Islet precursor cell (in vitro differentiated cells): ENCODE measurements at places on chromosomes 2 and 18.

DNA sequence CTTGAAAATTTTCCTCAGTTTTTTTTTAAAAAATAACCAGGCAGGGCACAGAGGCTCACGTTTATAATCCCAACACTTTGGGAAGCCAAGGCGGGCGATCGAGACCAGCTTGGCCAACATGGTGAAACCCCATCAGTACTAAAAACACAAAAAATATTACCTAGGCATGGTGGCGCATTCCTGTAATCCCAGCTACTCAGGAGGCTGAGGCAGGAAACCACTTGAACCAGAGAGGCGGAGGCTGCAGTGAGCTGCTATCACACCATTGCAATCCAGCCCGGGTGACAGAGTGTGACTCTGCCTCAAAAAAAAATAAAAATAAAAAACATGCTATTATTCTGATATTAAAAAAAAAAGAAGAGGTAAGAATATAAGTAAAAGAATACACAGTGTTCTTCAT is 191.0 kb downstream of the ZEB2 start:
- DNase-seq: no peak

DNA sequence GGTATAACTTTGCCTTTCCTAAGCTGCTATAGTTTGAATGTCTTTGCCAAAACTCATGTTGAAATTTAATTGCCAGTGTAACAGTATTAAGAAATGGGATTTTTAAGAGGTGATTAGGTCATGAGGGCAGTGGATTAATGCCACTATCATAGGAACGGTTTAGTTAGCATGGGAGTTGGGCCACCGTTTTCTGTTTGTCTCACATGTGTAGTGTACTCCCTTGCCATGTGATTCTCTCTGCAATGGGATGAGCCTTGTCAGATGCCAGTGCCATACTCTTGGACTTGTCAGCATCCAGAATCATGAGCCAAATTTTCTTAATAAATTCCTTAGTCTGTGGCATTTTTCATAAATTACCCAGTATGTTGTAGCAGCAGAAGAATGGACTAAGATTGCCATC is 388.9 kb upstream of the RGPD4 start:
- no peak for DNase-seq

GRCh38 chr2:189312643-189313042 is 128.6 kb upstream of the WDR75 start:
- DNase-seq: no peak

DNA sequence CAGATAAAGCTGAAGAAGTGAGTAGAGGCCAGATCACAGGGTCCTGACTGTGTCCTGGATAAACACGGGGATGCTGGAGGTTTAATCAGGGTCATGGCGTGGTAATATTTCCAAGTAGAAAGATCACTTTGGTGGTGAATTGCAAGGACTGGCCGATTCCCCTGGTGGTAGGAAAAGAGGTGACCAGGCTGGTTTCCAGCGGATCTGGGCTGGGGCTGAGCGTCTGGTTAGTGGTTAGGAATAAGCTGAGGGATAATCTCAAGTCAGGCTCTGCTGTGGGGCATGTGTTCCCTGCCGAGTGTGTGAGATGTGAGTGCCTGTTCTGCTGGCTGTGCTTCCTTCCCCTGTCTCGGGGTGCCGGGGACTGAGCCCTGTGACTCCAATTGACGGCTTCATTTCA is 484.0 kb downstream of the TSN start:
- DNase-seq: no peak

GRCh38 chr18:12029786-12030584 is 48.7 kb downstream of the IMPA2 start:
- DNase-seq: no peak

- peak; percentile 64 for DNase-seq
Observed at GRCh38 chr2:174327021-174327840, 7.5 kb upstream of the SP9 start.

DNA sequence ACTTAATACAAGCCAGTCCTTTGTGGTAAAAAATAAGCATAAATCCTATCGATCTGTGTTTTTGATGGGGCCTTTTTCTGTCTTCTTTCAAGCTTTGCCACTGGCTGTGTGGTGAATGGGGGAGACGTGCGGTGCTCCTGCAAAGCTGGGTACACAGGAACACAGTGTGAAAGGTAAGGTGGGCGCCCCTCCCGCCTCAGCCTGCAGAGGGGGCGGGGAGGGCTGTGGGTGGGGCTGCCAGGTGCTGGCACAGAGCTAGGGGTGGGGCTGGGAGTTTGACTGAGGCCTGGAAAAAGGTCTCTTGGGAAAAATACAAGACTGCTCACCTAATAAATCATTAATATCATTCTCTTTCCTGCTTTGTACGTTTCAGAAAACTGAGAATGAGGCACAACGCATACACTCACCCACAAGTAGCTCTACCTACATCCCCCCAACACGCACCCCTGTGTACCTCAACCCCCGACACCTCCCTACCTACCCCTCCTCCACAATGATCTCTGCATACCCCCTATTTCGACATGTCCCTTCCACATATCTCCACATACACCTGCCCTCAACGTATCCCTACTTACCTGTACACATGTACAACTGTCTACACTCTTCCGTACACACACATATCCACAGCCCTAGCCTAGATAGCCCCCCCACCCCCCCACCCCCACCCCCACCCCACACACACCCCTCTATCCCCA is 129.7 kb upstream of the TTC39C start:
- DNase-seq: no peak

GRCh38 chr2:113233593-113234550 is 44.8 kb downstream of the PAX8 start:
- DNase-seq: no peak

- DNase-seq: no peak
Observed at GRCh38 chr2:181553244-181553643, 96.1 kb downstream of the ITGA4 start.

- peak; percentile 90 for DNase-seq
Observed at GRCh38 chr2:76599732-76600368, 889.1 kb upstream of the GCFC2 start.

- DNase-seq: peak; percentile 50
Observed at GRCh38 chr18:48345596-48345995, 63.6 kb downstream of the ZBTB7C start.

GRCh38 chr2:164979113-164979512 is 23.8 kb upstream of the SLC38A11 start:
- DNase-seq: peak; percentile 78

GRCh38 chr18:9348079-9348671 is 13.6 kb downstream of the TWSG1 start:
- DNase-seq: no peak

DNA sequence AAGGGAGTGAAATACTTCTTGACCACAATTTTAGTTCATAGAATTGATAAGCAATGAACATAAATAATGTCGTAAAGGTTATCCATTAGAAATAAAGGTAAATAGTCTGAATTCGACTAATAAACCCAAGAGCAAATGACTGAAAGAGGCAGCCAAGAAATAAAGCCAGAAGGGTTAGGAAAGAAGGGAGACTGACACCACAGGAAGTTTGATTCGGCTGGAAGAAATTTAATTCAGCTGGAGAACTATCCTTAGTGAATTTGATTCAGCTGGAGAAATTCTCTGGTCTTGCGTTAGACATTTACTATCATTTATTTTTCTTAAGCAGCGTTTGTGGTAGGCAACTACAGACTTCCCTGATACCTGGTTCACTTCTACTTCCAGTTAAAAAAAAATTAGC is 429.6 kb downstream of the PID1 start:
- DNase-seq: no peak

- no peak for DNase-seq
Observed at GRCh38 chr2:138454761-138455160, 46.8 kb upstream of the SPOPL start.

DNA sequence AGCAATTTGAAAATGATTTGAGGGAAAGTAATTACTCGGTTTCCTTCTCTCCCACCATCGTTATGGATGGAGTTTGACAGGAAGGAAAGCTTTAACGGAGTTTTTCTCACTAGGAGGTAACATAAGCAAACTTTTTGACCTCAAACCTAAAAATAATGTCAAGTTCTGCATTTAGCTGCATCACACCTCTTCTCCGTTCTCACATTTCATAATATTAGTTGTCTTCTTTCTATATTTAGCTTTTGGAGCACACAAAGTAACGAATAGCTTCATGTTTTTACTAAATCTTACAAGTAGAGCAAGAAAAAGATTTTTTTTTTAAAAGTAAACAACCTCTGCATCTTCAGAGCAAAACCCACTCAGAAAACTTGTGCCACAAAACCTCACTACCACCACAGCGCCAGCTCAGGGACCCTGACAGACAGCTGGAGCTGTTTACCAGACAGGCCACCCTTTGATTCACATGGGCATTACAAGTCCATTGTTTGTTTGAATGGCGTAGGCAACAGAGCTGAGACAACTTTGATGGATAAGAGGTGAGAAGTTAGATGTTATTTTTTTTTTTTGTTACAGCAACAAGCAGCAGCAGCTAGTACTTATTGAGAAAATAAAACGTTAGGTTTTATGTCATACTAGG is 21.9 kb upstream of the ICOS start:
- DNase-seq: no peak

- DNase-seq: no peak
Observed at GRCh38 chr2:196372276-196372809, 201.0 kb upstream of the STK17B start.

DNA sequence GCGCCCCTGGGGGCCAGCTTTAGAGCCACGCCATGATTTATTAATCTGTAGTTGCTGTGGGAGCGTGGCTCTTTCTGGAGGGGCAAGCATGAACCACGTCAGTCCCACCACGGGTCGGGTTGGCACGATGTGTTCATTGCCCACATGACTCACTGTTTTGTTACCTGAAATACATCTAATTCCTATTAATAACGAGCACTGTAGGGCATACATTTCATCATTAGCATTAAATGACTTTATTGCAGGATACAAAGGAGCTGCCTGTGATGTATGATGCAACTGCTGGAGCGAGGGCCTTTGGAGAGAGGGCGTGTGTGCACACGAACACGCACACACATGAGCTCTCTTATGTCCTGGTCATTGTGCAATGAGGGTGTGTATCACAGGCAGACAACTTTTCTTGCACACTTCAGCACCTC is 127.0 kb downstream of the INHBB start:
- no peak for DNase-seq

GRCh38 chr2:157441072-157441454 is 2.8 kb downstream of the CYTIP start:
- DNase-seq: no peak
